Activated naive CD4-positive, alpha-beta T cell treated with Interleukin-2 at 50 U/mL for 16 hours (primary cell): ENCODE measurements at places on chromosomes 4 and X.

DNA sequence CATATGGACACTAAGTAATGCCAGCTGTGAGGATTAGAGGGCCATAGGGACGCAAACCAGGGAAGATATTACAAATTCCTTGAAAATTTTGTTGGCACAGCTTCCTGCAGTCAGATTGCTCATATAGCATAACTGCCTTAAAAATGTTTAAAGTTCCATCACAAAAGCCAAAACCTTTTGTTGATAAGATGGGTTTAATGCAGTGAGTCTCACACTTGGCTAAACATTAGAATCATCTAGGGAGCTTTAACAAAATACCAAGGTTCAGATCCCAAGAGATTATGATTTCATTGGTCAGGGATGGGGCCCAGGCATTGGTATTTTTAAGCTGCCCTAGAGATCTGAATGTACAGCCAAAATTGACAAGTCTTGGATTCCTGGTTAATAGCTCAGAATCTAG lies 376.5 kb upstream of the MAD2L1 start:
- DNase-seq, result no peak

- no peak for DNase-seq
These were observed 2.6 kb downstream of the PHKA2 start for GRCh38 chrX:18981124-18981807.

- DNase-seq, result no peak
These were observed 325.7 kb downstream of the PCDH7 start for GRCh38 chr4:31045724-31046318.

DNA sequence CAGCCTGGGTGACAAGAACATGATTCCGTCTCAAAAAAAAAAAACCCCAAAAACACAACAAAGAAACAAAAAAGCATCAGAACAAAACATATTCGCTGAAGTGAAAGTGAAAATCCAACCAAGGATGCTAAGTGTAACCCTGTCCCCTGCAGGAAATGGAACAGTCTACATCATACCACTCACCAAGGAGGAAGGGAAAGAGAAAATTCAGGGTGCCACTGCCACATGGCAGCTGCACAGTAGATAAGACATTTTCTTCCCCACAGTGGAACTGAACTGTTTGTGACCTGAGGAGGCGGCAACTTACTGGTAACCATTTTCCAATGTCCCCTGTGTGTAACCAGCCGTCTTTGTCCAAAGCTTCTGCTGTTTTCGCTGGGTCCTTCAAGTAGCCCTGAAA lies 28.2 kb upstream of the CENPU start:
- DNase-seq, result peak; percentile 14

DNA sequence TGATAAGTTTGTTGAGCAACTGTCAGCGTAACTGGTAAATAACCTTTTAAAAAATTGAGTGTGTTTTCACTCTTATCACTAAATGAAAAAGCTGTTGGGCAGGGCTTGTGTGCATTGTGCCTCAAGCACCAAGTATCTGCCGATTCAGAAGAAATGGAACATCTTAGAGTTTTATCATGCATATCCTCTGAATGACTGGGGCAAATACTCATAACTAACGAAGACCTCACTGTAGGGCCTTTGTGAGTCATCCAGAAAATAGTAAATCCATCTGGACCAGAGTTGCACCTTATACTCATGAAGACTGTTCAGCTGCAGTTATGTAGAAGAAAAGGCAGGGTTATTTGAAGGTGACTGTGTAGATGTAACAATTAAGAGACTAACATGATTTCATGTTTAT lies 222.1 kb downstream of the CAMK2D start:
- peak; percentile 10 for DNase-seq

- DNase-seq, result no peak
These were observed 223.8 kb upstream of the BOD1L1 start for GRCh38 chr4:13851085-13851940.

DNA sequence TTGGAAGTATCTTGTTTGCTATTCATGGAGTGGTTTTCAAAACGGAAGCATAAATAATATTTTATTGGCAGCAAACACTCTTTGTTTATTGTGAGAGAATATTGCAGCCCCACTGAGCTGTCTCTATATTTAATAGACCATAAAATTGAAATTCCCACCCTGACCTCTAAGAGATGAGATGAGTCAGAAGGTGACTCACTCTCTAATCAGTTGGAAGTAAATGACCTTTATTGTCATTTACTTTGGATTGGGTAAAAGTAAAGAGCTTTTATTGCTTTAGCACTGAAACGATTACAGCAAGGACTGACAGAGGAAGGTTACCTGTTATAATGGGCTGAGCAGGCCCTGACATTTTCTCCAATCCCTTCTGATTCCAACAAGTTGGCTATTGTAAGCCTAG lies 55.0 kb downstream of the SYTL5 start:
- no peak for DNase-seq

GRCh38 chrX:29542152-29542551 lies 673.2 kb upstream of the MAGEB2 start:
- no peak for DNase-seq

DNA sequence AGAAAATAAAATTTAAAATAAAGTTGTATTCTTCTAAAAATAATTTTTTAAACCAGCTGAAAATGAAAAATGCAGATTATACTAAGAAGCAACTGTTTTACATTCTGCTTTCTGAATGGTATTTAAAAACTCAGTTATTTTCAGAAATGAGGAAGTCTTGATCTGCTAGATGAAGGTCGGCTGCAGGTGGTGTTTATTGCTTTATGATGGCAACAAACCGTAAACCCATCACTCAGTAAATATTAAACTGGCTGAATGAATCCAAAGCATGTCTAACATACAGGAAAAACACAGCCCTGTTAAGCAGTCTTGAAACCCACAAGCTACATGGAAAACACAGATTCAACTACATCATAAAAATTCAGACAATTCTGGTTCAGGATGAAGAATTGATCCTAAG lies 29.3 kb downstream of the DYNLT3 start:
- no peak for DNase-seq

DNA sequence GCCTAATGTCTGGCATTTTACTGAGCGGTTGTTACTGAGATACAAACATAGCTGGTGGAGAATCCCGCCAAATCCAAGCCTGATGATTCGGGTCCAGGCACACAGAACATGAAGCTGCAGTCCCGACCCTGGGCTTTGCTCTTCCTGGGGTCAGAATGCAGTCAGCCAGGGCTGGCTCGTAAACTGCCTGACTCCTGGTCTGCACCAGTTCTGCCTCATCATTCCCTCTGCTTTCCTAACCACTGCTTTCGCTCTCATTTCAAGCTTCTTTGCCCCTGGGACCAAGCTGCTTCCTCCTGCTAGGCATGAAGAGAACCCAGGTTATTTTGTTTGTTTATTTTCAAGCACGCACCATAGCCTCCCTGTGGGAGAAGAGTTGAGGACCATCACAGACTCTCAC lies 39.3 kb downstream of the GATB start:
- no peak for DNase-seq

DNA sequence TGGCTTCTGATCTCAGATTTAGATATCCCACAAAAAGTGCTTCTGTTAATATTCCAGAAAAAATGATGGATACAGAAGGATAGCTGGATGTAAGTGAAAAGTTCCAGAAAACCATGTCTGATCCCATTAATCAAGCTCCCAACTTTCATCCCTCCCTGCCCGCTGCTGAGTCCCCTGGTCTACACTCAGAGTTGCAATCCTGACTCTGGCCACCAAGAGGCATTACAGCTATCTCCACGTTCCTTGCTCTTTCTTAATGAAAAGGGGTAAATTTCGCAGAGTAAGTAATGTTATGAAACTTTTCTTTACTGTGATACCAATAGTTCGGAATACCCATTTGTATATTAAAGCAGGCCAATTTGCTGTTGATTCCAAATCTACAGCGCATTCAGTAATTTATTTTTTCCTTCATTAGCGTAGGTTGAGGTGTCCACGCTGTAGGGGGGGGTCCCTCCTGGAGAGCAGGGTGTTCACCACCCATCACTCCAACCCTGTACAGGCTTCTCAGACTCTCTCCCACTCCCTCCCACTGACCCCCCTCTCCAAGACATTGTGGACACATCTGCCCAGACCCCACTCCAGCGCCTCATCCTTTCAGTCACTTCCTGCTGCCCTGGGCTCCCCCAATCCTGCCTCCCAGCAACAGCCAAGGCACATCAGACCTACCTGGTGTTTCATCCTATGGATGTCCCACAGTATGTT lies 55.1 kb downstream of the RAB40A start:
- peak; percentile 19 for DNase-seq

GRCh38 chr4:37392521-37393255 lies 148.1 kb downstream of the NWD2 start:
- no peak for DNase-seq

DNA sequence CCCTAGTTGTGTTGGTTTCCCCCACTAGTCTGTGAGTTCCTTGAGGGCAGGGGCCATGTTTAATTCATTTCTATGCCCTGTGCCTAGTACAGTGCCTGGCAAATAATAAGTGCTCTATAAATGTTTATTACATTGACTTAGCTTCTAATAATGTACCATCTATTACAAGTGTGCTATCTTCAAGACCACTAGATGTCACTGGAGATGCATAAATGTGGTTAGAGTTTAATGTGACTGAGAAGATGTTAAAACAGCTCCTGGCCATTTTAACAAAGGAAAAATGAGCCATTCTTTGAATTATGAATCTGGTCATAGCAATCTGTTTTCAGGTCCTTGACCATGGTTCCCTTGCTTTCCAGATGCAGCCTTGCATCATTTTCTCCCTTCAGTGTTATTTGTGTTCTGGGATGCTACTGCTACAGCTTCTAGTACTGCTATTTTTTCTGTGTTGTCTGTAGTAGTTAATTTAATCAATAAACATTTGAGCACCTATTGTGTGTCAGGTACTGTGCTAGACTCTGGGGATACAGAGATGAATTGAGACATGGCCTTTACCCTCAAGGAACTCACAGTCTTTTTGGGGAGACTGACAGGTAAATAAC lies 43.2 kb downstream of the SLC9A6 start:
- DNase-seq, result no peak

DNA sequence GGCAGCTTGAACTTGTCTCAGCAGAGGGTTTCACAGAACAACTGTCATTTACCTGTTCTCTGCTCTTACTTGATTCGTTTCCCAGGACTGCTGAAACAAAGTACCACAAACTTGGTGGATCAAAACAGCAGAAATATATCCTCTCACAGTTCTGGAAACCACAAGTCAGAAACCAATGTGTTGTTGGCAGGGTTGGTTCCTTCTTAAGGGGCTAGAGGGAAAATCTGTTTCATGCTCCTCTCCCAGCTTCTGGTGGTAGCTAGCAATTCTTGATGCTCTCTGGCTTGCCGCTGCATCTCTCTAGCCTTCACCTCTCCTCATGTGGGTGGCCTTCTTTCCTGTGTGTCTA lies 4.7 kb downstream of the TLR8 start:
- no peak for DNase-seq

GRCh38 chrX:101709384-101709783 lies 49.7 kb upstream of the ARMCX2 start:
- no peak for DNase-seq

DNA sequence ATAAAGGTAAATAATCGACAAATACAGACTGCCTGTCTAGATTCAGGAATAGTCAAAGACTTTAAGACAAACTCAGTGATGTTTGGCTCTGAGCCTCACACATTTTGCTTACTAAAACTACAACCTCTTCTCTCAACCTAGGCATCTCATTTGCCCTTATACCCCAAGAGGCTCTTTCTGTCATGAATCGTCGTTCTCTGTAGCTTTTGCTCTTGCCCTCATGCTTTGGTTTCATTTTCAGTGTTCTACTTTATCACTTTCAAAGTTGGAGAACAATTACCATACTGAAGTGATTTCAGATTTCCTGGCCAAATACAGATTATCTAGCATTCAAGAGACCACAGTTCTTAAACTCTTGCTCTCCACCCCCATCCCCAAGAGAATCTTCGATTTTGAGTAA lies 114.1 kb upstream of the RAP2C start:
- DNase-seq, result no peak

- peak; percentile 32 for DNase-seq
These were observed 533 bp downstream of the IL15 start for GRCh38 chr4:141636771-141637460.

GRCh38 chr4:107561481-107561880 lies 158.6 kb downstream of the PAPSS1 start:
- DNase-seq, result no peak

DNA sequence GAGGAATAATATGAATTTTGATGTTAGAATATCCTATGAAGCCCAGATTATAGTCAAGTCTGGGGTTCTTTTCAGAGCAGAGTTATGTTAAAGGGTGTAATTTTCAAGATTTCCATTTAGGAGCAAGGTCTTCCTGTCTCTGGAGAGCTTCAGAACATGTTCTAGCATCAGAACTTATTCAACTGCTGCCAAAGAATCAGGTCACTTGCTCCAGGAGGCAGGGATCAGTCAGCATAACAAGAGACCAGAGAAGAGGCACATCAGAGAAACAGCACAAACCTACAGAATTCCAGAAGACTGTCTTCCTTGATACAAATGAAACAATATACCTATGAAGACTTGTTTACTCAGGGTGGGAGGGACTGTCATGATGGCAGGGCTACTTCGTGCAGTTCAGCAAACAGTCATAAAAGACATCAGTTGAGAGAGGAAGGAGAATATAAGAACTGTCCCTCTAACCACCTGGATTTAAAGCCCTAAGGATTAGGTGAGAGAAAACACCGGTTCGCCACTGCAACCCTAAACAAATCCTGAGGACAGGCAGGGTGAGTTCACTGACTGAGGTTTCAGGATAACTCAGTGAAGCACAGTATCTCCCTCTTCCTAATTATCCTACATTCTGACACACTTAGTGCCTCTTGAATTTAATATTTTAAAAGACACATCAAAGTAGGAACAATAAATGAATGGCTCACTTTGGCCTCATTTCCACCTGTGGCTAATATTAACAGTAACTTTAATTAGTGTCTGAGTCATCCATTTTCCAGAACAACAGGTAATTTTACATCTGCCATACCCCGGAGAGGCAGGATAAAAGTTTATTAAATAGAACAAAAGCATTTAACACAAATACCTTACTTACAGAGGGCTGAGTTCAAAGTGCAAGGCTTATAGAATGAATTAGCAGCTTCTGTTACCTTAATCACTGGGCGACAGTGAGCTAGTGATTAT lies 93.0 kb downstream of the HDAC8 start:
- DNase-seq, result no peak

DNA sequence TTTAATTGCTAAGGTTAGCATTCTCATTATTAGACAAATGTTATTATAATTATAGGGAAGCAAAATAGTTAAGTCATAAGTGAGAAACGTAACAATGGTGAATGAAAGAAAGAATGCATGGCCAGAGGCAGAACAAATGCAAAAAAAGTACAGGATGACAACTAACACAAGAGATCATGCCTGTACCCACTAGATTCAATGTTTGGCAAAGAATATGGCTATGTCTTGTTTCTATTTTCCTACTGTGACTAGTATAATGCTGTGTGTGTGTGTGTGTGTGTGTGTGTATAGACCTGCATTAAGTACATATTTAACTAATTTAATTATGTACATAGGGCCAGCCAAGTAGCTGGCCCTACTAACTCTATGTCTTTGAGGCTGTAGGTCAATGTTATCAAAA lies 12.9 kb upstream of the BMP2K start:
- no peak for DNase-seq

GRCh38 chr4:114476310-114476709 lies 122.3 kb upstream of the UGT8 start:
- no peak for DNase-seq

GRCh38 chr4:16270454-16271328 lies 44.4 kb upstream of the TAPT1 start:
- DNase-seq, result no peak
